ENCODE measurements at places on chromosomes 5 and 9.

DNA sequence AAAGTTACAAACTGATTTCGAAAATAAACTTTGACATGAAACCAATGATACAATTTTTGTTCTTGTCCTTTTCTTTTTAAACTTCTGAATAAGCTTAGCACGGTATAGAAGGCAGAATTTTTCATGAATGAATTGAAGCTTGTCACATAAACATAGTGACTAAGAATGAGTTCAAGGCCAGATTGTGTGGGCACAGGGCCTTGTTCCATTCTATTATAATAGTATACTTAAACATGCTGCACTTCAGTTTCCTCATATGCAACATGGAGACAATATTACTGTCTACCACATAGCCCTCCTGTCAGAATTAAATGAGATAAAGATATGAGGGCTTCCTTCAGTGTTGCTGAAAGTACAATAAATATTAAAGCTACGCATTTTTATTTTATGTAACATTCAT lies 204.2 kb upstream of the HAPLN1 start:
- DNase-seq, result no peak

- DNase-seq, result no peak
Observed at GRCh38 chr5:54595721-54596120, 78.2 kb downstream of the SNX18 start.

DNA sequence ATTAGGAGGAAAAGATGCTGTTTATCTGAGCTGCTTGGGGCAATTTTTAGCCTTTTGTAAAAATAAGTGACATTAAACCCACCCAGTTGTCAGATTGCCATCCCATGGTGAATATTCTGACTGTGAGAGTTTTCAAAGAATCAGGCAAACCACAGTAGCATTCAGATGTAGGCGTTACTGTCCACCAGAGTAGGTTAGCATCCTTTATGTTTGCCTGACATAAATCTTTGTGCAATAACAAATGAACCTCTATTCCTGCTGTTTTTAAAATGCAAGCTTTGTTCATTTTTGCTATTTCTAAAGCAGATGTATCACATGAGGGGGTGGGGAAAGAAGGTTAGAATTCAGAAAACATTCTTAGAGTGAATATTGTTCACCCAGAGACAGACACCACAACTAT lies 427.8 kb downstream of the CDH9 start:
- DNase-seq, result no peak

- DNase-seq, result no peak
Observed at GRCh38 chr9:127937056-127937387, 632 bp downstream of the DPM2 start.

DNA sequence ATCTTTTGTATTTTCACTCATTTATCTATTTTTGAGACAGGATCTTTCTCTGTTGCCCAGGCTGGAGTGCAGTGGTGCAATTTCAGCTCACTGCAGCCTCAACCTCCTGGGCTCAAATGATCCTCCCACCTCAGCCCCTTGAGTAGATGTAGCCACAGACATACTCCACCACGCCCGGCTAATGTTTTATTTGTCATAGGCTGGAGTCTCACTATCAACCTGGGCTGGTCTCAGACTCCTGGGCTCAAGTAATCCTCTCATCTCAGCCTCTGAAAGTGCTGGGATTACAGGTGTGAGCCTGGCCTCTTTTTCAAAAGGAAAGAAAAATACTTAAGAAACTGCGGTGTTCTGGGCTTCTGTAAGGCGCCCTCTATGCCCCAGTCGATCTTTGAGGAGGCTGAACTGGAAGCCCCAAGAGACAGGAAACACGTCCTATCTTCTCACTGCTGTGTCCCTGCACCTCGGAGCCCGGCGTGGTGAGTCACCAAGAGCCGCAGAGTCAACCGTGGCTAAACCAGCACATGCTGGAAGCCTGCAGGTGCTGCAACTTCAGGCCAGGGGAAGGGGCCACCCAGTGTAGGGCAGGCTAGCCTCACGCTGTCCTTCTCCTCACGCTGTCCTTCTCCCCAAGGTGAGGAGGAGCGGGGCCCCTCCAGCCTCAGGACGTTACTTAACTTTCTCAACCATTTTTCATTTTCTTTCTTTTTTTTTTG lies 15.2 kb upstream of the LHX3 start:
- DNase-seq, result no peak

- no peak for DNase-seq
Observed at GRCh38 chr9:109014608-109015280, 1.4 kb upstream of the CTNNAL1 start.

- no peak for DNase-seq
Observed at GRCh38 chr5:172113036-172113435, 75.0 kb downstream of the STK10 start.

- DNase-seq, result no peak
Observed at GRCh38 chr5:122435234-122435633, 123.2 kb downstream of the SNCAIP start.

Measured in RPMI8226 (cell line).